NB4 (cell line): ENCODE measurements at places on chromosomes 3 and 15.

DNA sequence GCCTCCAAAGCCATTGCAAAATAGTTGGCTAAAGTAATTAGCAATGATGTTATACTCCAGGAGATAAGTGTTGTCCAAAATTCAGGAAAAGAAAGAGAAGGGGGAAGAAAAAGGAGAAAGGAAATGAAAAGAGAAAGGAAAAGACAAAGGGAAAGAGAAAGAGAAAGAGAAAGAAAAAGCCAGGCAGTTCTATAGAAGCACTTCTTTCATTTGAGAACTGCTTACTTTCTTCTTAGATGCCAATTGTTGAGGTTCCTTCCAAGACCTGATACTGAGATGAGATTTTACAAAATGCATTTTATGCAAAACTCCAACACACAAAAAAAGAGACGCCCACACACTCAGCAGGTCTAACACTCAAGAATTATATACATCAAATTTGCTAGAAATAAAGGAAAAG is 298.4 kb downstream of the KCNH8 start:
- DNase-seq = no peak

GRCh38 chr15:41984622-41985021 is 12.3 kb upstream of the EHD4 start:
- no peak for DNase-seq

GRCh38 chr3:174822320-174822719 is 36.8 kb upstream of the NAALADL2 start:
- no peak for DNase-seq

DNA sequence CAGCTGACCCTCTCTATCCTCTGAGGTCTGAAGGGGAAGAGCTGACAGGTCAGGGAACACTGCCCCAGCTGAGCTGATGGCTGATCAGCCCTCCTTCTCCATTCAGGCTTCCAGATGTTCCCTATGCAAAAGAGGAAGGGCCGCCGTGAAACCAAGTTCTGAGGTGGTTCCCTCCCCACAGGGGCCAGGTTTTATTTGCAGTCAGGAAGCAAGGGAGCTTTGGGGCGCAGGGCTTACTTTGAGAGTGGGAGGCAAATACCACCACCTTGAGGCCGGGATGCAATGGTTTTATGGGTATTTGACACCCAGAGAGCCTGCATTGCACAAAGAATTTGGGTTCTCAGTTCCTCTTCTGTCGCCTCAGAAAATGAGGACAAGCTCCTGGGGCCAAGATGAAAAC is 186.9 kb downstream of the ARRDC4 start:
- peak; percentile 91 for DNase-seq

GRCh38 chr15:70437882-70438451 is 325.4 kb downstream of the UACA start:
- no peak for DNase-seq

- DNase-seq = peak; percentile 12
Observed at GRCh38 chr15:41691471-41691870, 31.3 kb downstream of the MGA start.

- no peak for DNase-seq
Observed at GRCh38 chr15:89659295-89659694, 4.0 kb upstream of the KIF7 start.

DNA sequence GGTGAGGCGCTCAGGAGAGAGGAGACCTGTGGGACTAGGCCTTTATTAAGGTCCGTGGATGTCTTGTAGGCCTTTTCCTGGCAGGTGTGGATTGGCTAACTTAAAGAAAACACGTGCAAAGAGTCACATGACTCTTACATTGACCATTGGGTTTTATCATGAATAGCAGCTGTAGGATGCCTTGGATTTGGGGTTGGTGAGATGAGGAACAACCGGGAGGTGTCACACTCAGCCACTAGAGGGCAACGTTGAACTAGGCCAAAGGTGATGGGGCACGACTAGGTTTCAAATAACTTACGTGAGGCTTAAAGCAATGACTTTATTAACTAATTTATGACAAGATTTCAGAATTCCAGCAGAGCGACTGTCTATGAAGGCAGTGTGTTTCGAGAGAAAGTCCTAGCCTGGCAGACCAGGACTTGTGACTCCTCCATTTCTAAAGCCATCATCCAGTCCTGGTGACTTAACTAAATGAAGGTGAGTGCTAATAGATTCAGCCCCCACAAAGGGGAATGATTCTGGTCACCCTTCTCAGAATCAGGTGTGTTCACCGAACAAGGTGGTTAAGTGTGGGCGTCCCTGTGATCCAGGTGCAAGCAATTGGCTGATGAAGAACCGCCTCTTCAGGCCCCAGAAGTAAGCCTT is 345.6 kb downstream of the MCTP2 start:
- peak; percentile 65 for DNase-seq

DNA sequence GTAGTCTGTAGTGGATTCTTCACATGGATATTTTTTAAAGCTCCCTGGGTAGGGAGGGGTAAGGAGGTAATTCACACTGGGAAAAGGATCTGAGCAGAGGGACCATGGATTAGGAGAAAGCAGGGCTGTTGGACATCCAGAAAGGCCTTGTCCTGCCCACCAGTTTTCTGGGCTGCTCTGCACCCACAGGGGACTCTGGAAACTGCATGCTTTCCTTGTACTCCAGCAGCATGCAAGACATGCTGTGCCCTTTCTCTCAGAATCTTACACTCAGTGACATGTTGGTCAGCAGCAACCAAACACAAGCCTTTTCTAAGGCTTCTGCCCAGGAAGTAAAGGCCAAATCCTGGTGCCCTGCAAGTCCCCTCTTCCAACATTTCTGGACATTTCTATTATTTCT is 2.5 kb upstream of the FBN1 start:
- no peak for DNase-seq

GRCh38 chr15:69402816-69403215 is 11.3 kb upstream of the KIF23 start:
- no peak for DNase-seq

- DNase-seq = no peak
Observed at GRCh38 chr3:189720736-189721417, 89.7 kb downstream of the TP63 start.

DNA sequence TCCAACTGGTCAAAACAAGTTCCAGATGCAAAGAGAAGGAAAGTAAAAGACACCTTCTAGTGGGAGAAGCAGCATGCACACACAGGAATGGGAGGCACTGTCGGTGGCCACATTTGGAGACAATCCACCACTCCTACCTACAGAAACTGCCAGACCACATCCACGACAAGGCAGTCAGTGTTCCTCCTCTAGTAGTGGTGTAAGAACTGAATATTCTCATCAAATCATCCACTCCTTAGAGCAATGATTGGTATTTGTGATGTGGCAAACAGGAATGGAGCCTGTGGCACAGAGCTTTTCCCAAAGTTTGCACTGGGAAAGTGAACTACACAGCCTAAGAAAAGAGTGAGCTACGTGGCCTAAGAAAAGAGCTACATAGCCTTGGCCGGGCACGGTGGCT is 5.1 kb upstream of the SPINT1 start:
- DNase-seq = no peak

DNA sequence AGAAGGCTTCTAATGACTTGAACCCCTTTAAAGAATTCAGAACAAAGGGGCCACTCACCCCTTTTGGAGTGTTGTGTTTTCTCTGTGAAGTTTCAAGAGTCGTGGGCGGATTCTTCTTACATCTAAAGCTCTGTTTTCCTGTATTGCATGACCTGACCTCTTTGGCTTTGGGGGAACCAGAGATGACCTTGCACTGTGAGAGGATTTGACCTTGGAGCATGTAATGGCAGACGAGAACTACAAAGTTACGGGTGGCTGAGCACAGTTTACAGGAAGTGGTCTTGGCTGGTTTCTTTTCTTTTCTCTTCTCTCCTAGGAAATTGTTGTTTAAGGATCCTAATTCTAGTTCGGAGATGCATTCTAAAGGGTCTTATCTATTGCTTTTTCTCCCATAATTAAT is 6.2 kb upstream of the BDH1 start:
- DNase-seq = no peak

DNA sequence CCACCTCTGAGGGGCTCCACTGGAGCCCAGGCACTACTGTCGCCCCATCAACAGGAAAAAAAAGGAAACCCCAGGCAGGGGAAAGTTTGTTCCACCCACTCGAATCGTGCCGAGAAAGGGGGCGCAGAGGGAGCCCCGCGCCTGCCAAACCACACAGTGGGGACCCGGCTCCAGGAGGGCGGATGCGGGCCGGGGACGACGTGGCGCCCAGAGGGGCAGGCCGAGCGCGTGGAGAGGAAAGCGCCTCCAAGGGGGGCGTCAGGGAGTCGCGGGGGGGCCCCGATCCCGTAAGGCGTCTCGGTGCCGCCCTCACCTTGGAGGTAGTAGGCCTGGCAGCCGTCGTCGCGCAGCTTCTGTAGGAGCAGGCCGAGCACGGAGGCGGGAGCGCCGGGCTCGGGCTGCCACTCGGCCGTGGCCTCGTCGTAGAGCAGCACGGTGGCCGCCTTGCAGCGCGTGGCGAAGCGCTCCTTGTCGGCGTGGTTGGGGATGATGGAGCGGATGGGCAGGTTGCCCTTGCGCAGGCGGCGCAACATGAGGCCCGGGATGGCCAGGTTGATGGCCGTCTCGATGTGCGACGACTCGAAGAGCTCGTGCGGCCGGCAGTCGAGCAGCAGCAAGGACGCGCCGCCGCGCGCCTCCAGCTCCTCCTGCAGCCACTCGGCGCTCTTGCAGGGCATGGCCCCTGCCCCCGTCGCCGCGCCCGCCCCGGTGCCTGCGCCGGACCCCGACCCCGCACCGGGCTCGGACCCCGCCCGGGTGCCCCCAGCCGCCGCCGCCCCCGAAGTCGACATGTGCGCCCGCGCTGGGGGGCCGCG is 627 bp downstream of the DUSP7 start:
- peak; percentile 77 for DNase-seq

- peak; percentile 92 for DNase-seq
Observed at GRCh38 chr3:32283304-32283703, 44.8 kb downstream of the CMTM8 start.

DNA sequence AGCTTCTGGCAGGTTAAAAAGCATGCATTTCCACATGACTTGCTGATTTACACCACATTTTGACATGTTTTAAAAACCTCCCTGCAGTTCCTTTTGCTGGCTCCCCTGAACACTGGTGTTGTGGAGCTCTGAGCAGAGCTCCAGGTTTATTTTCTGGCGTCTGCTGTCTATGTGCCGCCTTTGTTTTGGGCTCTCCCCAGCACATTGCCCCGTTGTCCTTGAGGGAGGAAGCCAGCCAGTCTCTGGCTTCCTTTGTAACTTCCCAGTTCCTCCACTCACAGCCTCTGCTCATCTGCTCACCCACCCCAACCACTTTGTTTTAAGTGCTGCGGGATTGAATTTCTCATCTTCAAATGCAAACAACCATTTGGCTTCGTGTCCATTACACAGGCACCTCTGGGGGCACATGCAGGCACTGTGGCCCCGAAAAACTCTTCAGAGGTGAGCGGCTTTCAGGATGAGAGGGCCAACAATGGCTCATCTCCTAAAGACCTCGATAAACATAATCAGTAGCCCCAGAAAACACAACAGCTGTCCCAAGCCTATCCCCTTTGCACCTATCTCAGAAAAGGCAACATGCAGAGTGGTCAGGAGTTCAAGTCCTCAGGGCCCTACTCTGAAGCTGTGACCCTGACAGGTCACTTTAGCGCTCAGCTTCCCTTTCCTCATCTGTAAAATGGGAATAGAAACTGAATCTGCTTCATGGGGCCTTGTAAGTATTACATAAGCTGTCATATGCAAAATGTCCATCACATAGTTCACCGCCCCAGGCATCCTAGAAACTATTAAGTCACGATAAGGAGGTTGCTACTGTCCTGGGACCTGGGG is 1.3 kb upstream of the MEF2A start:
- peak; percentile 69 for DNase-seq

DNA sequence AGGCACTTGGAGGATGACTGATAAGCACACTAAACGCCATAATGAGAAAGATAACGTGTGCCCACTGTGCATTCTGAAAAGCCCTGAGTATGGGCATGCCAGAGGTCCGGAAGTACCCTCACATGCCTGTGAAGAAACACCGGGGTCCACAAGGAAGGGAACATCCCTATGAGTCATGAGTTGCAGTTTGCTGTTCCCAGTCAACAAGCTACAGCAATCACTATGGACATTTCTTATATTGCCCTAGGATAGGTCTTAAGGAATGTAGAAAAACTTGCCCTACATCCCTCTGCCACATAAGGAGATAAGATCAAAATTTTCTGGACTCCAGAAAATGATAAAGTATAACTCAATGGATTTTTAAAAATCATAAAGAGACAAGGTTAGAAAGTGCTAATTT is 9.9 kb downstream of the MB21D2 start:
- no peak for DNase-seq

- DNase-seq = peak; percentile 50
Observed at GRCh38 chr15:60392986-60393790, 4.6 kb downstream of the ANXA2 start.

DNA sequence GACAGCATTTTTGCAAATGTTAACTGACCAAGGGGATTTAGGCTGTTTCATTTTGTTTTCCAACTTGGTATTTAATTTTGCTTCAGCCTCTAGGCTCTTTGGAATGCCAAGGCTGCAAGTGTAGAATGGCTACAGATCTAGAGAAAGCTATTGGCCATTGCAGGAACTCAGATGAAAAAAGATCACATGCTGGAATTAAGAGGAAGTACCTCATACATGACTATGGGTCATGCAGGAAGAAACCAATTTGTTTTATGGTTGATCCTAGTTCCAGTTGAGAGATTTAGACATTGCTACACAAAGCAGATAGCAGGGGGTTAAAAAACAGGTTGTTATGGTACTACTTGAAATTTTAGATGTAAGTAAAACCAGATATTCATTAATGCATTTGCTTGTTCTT is 12.7 kb upstream of the CLDN16 start:
- DNase-seq = peak; percentile 25

GRCh38 chr15:94844538-94845389 is 613.4 kb downstream of the MCTP2 start:
- DNase-seq = no peak

GRCh38 chr15:74843445-74843828 is 481 bp upstream of the ULK3 start:
- DNase-seq = no peak

DNA sequence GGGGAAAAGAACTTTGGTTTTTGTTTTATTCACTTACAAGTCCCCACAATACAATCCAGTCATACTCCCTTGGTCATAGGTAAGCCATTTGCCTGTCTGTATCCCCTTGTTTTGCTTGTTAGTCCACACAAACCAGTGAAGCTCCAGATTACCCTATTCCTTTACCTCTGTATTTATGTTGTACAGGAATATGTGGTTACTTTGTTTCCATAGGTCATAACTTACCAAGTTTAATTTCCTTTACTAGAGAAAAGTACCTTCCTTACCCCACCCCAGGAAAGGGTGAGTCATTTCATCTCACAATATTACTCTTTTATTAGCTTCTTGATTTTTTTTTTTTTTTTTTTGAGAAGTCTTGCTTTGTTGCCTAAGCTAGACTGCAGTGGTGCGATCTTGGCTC is 113.4 kb upstream of the LRRFIP2 start:
- DNase-seq = no peak

DNA sequence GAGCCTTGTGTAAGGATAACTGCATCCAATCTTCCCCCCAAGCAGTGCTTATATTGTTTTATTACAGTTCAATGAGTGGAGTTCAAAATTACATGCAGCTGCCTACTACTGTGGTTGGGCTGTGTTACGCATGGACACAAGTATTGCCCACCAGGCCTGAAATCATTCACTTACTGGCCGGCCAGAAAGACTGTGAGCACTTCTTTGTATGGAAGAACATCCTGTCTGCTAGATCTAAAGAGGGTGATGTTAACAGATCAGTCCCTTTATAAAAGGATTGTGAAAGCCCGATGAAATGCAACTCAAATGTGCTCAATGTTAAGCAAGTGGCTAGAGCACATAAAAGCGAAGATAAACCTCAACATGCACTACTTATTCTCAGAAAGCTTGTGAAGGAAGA is 132.5 kb downstream of the FOXP1 start:
- DNase-seq = peak; percentile 56

- DNase-seq = no peak
Observed at GRCh38 chr15:49898097-49898496, 220.9 kb downstream of the ATP8B4 start.
